ENCODE measurements at places on chromosomes 1 and 21. TPM values are rescaled to one million over a fixed set of nuclear protein-coding genes. Genes with fewer than 3 reads are reported as not detected.
A peak's percentile ranks its signal among the peaks of the same experiment; 100 is the strongest.

DNA sequence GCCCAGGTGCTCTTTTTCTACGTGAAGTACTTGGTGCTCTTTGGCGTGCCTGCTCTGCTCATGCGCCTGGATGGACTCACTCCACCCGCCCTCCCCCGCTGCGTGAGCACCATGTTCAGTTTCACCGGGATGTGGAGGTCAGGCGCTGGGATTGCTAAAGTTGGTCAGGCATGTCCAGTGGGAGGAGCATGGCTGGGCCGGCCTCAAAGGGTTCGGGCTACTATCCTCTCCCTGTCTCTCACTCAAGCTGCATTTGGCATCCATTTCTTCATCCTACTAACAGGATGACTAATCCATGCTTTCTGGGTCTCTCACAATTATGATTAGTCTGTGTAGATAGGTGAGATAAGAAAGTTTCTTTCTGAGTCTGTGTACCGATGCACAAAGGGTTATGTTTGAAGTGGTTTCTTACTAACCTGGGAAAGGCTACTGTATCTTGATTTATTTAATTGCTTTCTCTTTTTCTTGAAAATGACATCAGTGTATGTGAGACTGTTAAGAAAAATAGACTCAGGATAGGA lies 135.9 kb downstream of the HHAT start:
- DNase-seq: peak; percentile 32

DNA sequence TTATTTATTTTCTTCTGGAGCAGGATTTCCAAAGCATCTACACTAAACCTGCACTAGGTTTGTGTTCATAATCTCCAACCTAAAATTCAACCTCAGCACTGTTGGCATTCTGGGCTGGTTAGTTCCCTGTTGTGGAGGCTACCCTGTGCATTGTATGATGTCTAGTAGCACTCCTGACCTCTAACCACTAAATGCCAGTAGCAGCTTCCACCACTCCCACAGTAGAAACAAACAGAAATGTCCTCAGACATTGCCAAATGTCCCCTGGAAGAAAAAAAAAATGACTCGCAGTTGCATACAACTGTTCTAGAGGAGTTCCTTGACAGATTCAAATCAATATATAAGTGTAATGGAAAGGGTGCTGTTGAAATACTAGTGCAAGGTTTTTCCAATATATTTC lies 18.9 kb downstream of the GRIK1 start:
- DNase-seq: no peak

- DNase-seq: no peak
Measured at GRCh38 chr1:16125483-16125882, 30.4 kb downstream of the EPHA2 start.

GRCh38 chr1:198328458-198329032 lies 171.7 kb downstream of the NEK7 start:
- DNase-seq: no peak

- no peak for DNase-seq
Measured at GRCh38 chr1:74427681-74428080, 84.7 kb downstream of the LRRC53 start.

DNA sequence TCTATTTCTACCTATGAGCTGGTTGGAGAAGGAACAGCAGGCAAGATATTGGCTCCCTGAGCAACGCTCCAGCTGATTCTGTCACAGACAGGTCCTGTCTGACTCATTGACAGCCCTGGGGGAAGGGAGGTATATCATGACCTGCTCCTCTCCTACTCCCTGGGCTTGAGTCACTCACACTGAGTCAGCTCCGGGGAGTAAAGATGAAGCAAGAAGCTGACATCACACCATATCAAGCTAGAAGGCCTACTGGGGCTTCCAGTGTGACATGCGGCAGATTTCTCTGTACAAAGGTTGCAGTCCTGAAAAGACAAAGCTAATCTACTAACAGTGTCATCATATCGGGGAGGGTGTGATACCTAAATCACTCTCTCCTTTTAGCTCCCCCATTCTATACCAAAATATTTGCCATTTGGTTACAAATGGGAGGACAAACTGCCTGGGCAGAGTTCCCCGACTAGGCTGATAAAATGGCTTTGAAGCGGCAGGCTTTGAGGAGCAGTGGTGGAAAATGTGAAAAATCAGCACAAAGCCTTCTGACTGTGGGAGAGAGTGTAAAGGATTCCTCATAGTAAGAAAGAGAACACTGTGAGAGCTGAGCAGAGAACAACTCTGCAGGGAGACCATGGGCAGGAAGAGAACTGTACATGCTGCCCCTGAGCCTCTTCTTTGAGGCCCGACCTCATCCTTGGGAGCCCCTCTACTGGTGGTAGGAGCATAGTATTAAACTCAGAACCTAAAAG lies 15.5 kb downstream of the PI4KB start:
- DNase-seq: peak; percentile 92

DNA sequence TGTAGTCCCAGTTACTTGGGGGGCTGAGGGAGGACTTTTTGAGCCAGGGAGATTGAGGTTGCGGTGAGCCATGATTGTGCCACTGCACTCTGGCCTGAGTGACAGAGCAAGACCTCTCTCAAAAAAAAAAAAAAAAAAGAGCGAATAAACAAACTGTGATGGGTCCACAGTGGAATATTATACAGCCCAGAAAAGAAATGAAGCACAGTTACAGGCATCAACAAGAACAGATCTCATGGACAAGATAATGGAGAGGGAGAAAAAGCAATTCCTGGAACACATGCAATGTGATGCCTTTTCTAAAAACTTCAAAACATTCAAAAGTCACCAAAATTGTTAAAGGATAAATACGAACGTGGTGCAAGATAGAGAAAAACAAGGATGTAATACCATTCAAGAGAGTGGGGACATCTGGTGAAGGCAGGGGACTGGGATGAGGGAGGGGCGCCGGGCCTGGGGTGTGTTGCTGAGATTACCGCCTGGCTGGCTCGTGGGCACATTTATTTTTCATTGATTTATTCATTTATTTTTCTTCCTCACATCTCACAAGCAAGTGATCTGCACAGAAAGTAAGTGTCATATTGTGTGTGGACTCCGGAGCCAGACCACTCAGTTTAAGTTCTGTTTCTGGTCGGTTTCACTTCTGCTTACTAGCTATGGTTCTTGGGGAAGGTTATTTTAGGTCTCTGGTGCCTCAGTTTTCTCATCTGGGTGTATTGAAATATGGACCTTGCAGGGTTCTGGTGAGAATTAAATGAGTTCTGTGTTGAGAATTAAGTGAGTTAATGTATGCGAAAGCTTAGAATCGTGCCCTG lies 30.1 kb downstream of the ABCG1 start:
- no peak for DNase-seq

- DNase-seq: no peak
Measured at GRCh38 chr1:36093929-36094328, 5.2 kb downstream of the ADPRS start.

DNA sequence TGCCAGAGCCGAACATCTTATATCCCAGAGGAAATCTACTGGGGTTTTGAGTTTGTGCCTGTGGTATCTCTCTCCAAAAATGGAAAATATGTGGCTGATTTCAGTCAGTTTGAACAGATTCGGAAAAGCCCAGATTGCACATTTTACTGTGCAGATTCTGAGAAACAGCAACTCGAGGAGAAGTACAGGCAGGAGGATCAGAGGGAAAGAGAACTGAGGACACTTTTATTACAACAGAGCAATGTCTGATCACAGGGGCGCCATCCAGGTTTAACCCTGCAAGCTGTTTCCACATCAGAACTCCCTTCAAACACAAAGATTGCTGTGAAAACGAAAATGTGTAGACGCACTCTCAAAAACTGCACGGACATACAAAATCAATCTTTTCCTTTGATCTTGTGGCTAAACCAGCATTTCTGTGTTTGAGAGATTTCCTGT lies 43.4 kb downstream of the KCNJ15 start:
- DNase-seq: no peak

- DNase-seq: no peak
Measured at GRCh38 chr21:43618940-43619339, 40.3 kb downstream of the HSF2BP start.

- DNase-seq: no peak
Measured at GRCh38 chr1:43334453-43335205, 3.0 kb upstream of the MPL start.

GRCh38 chr1:87146538-87146937 lies 182.1 kb upstream of the LMO4 start:
- DNase-seq: no peak

DNA sequence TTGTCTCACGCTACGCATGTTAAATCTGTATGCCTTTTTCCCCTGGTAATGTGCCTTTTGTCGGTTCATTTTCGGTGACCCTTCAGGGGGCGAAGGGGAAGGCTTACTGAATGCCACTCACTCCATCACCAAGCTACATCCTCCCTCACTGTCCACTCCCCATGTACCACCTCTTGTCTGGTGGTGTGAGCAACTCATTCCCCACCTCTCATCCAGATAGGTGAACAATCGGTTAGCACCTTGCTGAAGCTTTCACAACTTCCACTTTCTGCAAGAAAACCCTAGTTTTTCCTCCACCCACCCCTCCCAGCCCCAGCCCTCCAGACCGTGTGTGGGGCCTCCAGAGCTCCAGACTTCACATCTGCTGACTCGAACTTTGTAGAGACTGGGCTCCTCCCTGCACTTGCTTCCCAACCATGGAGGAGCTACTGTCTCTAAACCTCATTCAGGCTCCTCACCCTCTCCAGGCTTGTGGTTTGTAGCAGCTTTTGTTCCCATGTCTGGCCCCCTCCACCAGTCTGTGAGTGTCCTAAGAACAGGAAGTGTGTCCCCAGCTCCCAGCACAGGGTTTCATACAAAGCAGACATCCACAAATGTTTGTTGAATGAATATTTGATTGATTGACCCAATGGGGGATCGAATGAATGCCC lies 48.4 kb upstream of the RUNX3 start:
- DNase-seq: no peak

DNA sequence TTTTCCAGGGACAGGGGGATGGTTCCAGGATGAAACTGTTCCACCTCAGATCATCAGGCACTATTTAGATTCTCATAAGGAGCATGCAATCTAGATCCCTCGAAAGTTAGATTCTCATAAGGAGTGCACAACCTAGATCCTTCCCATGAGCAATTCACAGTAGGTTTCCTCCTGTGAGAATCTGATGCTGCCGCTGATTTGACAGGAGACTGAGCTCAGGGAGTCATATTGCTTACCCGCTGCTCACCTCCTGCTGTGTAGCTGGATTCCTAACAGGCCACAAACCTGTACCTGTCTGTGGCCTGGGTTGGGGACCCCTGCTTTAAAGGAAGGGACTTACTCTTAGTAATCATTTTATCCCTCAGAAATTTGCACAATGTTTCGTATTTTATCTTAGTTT lies 9.3 kb downstream of the CTH start:
- DNase-seq: no peak

HSD11B1 gene
- 2.1 TPM for total RNA-seq

FLG2 gene
- total RNA-seq: not detected

NUDT4B gene
- 0.65 TPM for total RNA-seq

IL20 gene
- 0.28 TPM for total RNA-seq

PLA2G2D gene
- not detected for total RNA-seq

FALEC gene
- not detected for total RNA-seq

RGS13 gene
- not detected for total RNA-seq

TNFRSF9 gene
- 86.2 TPM for total RNA-seq

DRAXIN gene
- total RNA-seq: 0.12 TPM

LCE2B gene
- not detected for total RNA-seq

C1orf185 gene
- total RNA-seq: not detected

KRTAP19-1 gene
- total RNA-seq: not detected

PRDM16 gene
- 0.77 TPM for total RNA-seq

TMEM200B gene
- 0.36 TPM for total RNA-seq

PTPN14 gene
- 13.5 TPM for total RNA-seq

All from activated T-cell treated with anti-CD3 and anti-CD28 coated beads, Interleukin-2, amount 50 U/mL, for 72 hours (primary cell).